ENCODE measurements at places on chromosomes 12 and 14.

DNA sequence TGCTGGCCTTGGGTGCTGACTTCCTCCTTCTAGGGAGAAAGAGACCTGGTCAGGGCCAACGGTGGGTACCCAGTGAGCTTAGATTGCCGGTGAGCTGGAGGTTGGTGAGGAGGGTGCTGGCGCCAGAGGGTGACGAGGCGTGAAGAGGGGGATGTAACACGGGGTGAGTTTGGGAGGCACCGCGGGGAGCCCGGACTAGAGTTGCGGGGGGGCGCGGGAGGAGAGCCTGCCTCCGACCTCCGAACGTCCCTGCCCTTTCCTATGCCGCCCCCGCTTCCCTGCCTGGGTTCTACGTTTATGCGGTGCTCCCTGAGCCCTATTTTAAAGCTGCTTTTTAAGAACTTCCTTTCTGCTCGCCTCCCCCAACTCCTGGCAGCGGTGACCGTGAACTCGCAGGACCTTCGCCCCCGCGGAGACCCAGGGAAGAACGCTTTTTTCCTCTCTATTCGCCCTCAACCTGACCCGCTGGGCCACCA, 18.6 kb downstream of the OR6S1 start:
- no peak for DNase-seq

- DNase-seq, result no peak
Measured at GRCh38 chr14:88818018-88818417, 6.4 kb upstream of the TTC8 start.

- no peak for DNase-seq
Measured at GRCh38 chr12:44703182-44703910, 172.8 kb downstream of the NELL2 start.

DNA sequence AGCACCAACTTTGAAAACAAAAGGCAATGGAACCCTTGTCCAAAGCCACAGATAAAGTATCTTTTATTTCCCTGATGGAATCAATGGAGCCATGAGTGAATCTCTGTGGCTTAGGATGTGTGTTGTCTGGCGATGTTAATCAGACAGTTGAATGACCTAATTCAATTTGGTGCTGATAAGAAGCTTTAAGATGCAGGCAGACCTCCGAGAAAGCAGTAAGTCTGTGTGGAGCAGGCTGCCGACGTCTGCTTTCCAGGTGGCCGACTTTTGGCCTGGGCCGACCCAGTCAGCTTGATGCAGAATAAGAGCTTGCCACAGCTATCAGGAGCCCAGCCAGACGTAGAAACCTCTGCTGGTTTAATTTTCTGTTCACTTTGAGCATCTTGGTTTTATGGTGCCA, 21.1 kb upstream of the TMEM132C start:
- DNase-seq, result no peak

- DNase-seq, result no peak
Measured at GRCh38 chr14:83463500-83464098, 1929.9 kb upstream of the SEL1L start.
